ENCODE measurements at places on chromosomes 3 and 15. TPM values are rescaled to one million over a fixed set of nuclear protein-coding genes. Genes with fewer than 3 reads are reported as not detected.

- no peak for DNase-seq
Measured at GRCh38 chr3:37115446-37115845, 58.9 kb downstream of the LRRFIP2 start.

- no peak for DNase-seq
Measured at GRCh38 chr15:98952381-98952803, 55.2 kb downstream of the PGPEP1L start.

DNA sequence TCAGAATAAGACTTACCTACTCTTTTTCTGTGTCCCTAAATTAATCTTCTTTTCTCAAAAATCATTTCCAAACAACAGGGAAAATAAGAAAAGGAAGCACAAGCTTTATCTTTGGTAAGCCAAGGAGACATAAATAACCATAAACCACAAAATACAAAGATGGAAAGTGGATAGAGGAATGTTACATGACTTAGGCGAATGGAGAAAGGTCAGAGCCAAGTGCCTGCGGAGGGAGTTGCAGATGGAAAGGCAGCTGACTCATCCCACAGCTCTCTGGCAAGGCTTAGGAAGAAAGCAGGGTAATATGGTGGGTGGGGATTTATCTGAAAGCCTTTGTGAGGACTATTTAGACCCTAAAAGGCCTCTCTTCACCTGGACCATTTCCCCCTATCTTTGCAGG lies 72.8 kb downstream of the GALK2 start:
- DNase-seq: no peak

DNA sequence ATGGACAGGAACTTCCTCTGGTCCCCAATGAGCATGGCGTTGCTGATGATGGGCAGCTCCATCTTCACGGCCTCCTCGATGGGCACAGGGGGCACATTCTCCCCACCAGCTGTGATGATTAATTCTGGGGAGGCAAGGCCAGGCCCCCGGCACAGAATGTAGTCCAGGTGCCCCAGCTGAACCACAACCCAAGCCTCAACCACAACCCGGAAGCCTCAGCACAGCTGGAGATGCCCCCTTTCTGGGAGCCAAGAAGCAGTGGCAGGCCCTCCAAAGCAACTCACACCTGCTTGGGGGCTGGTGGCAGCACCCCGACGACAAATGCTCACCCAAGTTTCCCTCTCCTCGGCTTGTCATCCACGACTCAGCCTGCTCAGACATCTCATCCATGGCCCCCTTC lies 25.2 kb downstream of the IDH3A start:
- no peak for DNase-seq

GRCh38 chr3:104206925-104207324 lies 1159.8 kb upstream of the ALCAM start:
- DNase-seq: no peak

GRCh38 chr3:129000742-129001100 lies 383 bp upstream of the EFCC1 start:
- no peak for DNase-seq

DNA sequence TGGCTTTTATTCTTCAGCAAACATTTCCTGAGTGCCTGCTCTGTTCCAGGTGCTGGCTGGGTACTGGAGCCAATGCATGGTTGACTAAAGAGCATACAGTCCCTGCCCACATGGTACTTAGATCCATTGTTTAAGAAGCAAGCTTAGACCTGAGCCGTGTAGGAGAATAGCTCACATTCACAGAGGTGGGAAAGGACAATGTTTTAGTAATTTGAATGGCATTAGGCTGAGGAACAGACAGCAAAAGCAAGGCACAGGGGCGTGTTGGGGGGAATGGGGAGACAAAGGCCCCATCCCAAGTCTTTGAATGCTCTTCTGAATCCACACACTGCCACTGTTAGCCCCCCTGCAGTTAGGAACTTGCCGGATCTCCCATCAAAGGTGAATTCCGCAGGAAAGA lies 388.2 kb upstream of the RGMA start:
- DNase-seq: no peak

DNA sequence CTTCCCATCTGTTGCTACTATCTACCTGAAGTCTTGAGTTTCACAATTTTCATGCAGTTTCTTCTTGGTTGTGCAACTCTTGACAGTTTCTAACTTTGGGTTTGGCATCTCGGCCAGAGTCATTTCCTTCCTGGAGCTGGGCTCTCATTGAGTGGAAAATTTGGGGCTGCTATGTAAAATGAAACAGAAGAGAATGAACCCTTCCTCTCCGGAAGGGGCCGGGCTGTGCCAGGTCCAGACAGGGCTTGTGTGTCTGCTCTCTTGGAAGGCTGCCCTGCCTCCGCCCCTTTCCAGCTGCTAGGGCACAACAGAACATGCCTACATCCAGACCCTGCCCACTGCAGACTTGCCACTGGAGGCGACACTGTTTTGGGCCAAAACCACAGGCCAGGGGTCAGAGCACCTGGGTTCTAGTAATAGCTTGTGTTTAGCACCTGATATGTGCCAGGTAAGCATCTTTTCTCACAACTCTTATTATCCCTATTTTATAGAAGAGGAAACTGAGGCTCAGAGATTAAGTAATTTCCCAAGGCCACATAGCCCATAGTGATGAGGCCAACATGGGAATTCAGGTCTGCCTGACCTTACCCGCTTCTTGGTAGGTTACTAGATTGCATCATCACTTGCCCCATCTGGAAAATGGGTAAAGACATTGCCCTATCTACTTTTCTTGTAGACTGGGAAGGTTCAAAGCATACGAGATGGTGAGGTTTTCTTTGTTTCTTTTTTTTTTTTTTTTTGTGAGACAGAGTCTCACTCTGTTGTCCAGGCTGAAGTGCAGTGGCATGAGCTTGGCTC lies 25.0 kb downstream of the IRAK2 start:
- DNase-seq: no peak

DNA sequence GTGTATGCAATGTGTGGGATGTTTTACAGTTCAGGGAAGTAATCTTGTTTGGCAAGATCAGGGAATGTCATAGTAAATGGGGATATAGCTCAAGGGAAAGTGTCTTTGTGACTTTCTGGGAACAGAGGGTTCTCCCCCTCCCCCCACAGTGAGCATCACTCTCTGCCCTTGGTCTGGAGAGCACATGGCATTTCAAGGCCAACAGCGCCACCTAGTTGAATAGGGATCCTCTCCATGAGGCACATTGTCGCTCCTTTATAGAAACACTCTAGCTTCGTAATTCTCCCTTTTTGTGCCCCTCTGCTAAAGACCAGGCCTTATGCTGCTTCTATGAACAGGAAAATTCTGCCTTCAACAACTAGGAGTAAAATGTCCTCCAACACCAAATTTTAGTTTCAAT lies 37.1 kb upstream of the ARNT2 start:
- DNase-seq: no peak

- no peak for DNase-seq
Measured at GRCh38 chr15:50071551-50072258, 47.3 kb downstream of the ATP8B4 start.

DNA sequence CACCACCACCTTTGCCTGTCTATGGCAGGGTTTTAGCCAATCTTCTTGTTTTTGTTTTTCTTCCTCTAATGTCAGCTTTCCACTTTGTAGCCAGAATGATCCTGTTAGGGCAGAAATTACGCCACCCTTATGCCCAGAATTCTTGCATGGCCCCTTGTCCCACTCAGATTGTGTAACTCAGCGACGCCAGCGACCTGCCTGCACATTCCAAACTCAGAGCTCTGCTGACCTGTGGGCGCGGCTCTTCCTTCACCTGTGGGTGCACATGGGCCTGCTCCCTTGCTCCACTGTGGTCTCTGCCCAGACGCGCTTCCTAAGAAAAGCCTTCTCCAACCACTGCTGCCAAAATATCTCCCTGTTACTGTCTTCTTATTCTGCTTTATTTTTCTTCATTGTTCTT lies 45.0 kb downstream of the MED12L start:
- DNase-seq: no peak

- no peak for DNase-seq
Measured at GRCh38 chr3:171190668-171191067, 164.1 kb upstream of the SLC2A2 start.

DNA sequence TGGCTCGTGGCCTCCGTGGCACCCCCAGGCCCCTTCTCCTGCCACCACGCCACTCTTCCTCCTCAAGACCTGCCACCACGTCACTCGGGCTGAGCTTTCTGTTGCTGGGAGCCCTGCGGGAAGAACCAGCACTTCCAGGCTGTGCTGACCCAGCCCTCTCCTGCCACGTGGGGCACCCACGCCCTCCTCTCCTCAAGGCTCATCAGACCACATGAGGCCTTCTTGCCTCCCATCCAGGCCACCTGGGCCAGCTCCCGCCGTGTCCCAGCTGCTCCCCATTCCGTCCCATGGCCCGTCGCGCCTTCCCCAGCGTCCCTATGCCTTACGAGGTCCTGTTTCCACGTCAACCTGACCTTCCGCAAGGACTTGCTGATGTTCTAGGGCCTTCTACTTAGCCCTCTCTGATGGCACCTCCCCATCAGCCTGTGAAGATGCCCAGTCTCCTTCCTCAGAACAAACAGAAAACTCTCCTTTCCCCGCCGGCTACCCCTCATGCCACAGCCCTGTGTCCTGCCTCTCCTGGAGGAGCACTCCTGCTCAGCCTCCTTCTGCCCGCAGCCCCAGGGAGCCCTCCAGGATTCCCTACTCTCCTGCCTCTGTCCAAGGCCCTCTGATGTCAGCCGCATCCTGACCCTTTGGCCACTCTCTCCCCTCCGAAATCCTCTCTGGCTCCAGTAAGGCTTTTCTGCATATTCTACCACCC lies 71.1 kb upstream of the BLM start:
- DNase-seq: no peak

GRCh38 chr15:77738441-77739302 lies 106.0 kb upstream of the LINGO1 start:
- DNase-seq: no peak

DNA sequence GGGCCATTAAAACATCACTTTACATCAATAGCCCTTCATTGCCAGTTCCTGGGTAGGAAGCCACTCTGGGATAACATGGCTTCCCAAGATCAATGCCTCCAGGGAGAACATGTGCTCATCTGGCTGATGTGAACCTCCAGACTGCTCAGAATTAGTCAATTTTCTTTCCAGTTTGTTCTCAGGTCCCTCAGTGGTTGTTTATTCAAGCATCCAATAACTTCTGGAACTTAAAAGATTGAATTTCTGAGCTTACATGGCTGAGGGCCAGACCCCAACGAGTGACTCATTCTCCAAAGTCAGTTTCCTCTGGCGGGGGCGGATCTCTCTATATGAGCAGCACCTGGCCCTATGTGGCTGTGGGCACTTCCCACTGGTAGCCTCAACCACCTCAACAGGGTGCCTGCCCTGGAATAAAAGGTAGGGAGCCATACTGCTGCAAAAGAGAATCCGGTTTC lies 34.0 kb downstream of the LYZL4 start:
- no peak for DNase-seq

DNA sequence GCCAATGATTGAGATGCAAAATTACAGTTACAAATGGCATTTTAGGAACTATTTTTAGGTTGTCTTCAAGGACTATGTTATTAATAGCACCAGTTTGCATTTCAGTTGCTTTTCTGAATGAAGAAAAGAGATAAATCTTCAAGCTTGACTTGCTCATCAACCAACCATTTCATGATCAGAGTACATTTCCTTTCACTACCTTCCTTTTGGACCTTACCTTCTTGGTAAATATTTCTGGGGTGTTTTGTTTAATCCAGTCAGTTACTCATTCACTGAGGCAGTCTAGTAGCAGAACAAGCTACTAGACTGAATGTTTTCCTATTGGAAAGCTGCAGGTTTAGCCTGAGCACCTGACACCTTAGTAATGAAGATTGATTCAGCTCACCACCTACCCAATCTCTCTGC lies 8.2 kb downstream of the SLC27A2 start:
- DNase-seq: no peak

- no peak for DNase-seq
Measured at GRCh38 chr15:81516461-81516860, 142.4 kb upstream of the TMC3 start.

DNA sequence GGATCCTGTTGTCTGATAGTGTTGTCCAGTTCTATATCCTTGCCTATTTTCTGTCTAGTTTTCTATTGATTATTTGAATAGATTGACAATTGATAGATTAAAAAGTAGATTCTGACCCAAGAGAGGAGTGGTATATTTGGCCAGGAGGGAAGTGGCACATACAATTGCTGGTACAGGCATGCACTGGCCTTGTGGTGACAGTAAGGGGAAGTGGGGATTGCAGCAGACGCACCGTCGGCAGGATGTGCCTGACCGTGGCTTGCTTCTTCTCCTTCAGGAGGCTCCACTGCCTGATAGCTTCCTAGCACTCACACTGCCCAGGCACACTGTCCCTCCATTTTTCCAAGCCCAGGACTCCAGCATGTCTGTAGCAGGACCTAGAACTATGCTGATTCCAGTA lies 10.5 kb downstream of the GABRG3 start:
- no peak for DNase-seq

GRCh38 chr15:74307827-74308811 lies 59.3 kb downstream of the CYP11A1 start:
- DNase-seq: peak; percentile 78

- DNase-seq: no peak
Measured at GRCh38 chr3:64856106-64856505, 168.3 kb upstream of the ADAMTS9 start.

DNA sequence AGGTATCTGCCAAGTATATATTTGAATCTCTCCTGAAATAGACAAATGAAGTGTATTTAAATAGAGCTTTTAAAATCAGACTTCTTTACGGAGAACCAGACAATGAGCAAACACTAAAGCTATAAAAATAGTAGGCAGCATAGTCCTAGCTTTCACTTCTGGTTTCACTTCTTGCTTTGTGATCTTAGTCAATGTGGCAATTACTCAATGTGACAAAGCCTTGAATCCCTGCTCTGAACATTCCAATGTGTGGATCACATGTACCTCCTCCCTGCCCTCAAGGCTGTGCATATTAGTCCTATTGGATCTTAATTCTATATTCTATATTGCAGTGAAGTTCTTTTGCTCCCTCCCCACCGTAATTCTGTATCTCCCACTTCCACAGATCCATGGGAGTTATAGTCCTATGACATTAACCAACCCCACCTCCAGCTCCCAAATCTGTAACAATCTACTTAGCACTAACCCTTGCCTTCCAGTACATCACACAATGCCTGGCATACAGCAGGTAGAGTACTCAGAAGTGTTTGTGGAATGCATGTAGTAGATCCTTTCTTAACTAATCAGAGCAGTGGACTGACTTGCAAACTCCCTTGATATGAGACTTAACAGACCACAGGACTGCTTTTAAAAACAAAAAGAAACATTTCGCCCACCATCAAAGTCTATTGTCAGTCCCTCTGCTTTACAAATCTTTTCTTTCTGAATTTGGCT lies 24.3 kb upstream of the CP start:
- DNase-seq: no peak

The ECT2 gene
- 15.5 TPM for total RNA-seq

The TIPIN gene
- 7.5 TPM for total RNA-seq

The ADGRG7 gene
- total RNA-seq: not detected

The ACVR2B gene
- total RNA-seq: 11.2 TPM

The ATP2B2 gene
- 0.19 TPM for total RNA-seq

The CILP gene
- total RNA-seq: 1.5 TPM

The ATG7 gene
- 54.9 TPM for total RNA-seq
